NCI-H526 (cell line): ENCODE measurements at places on chromosomes 4 and X.

GRCh38 chrX:40922307-40922706 is 162.9 kb upstream of the USP9X start:
- peak; percentile 73 for DNase-seq

- DNase-seq = peak; percentile 81
These were observed 66.4 kb downstream of the JADE3 start for GRCh38 chrX:46978341-46979291.

- no peak for DNase-seq
These were observed 73.0 kb upstream of the ADGRG2 start for GRCh38 chrX:19195243-19195610.

GRCh38 chr4:153950100-153950979 is 161.5 kb upstream of the SFRP2 start:
- no peak for DNase-seq

GRCh38 chrX:641671-642435 is 11.3 kb downstream of the SHOX start:
- DNase-seq = no peak

GRCh38 chr4:110510955-110511544 is 35.1 kb downstream of the ENPEP start:
- DNase-seq = peak; percentile 50

DNA sequence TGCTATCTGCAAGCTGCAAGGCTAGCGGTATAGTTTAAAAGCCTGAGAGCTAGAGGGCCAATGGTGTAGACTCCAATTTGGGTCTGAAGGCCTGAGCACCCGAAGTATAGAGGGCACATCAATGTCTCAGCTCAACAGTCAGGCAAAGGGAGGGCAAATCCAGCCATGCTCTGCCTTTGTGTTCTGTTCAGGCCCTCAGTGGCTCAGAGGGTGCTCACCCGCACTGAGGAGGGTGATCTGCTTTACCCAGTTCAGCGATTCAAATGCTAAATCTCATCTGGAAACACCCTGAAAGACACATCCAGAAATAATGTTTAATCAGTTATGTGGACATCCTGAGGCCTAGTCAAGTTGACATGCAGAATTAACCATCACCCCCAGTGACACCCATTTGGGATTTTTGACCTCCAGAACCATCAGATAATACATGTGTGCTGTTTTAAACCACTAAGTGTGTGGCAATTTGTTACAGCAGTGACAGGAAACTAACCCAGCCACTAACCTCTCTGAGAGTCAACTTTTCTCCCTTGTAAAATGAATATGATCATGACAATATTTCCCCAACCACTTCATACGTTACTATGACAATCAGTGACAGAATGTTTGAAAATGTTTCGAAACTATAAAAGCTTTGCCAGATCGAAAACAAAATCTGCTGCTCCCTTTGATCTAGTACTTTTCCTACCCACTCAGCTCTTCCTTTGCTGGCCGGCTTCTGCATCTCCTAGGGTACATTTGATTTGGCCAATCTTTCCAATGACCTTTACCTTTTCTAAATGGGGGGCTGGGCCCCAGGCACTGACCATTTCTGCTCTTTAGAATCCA is 8.4 kb upstream of the TBL1X start:
- DNase-seq = no peak

GRCh38 chrX:6732101-6732500 is 197.2 kb upstream of the VCX3A start:
- DNase-seq = peak; percentile 39
